ENCODE measurements at places on chromosomes 11 and 22.

- no peak for DNase-seq
Measured at GRCh38 chr11:77471558-77472193, 2.2 kb downstream of the PAK1 start.

DNA sequence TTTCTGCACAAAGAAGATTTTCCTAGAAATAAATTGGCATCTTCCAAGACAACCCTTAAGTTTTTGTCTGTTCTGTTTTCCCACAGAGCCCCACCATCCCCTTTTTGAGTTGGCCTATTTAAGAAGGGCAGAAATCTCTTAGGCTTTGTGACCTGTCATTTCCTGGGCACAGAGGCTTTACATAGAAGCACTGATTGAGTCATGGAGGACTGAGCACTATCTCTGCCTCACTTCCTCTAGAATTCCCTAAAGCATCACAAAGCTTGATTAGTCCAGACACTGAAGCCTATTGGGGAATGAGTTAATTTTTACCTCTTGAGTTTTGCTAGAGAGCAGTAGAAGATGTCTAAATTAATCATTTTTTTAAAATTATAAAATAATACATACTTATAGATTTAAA, 25.4 kb downstream of the TRIM44 start:
- no peak for DNase-seq

DNA sequence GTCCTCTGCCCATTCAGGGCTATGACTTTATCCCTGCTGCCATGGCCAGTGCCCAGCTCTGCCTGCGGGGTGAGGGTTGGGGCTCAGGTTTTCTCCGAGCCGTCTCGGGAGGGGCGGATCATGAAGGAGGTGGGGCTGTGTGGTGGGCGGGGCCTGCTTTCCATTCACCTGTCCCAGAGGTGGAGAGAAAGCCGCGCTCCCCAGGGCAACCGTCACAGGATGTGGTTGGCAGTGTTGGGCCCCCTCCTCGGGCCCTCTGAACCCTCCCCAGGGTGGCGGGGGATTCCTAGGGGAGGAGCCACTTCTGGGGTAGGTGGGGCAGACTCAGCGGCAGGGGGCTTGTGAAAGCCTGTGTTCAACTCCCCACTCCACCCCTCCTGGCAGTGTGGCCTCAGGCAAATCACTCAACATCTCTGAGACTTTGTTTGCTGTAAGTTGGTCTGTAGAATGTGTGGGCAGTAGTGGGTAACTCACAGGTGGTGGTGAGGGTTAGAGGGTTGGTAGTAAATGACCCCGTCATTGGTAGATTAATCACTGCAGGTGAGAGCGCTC, 50.3 kb downstream of the CD6 start:
- peak; percentile 40 for DNase-seq

GRCh38 chr22:47195484-47196165, 433.2 kb downstream of the TBC1D22A start:
- no peak for DNase-seq

GRCh38 chr22:20926243-20926642, 9.0 kb downstream of the CRKL start:
- DNase-seq: no peak

GRCh38 chr11:69654660-69655478, 13.9 kb downstream of the CCND1 start:
- DNase-seq: no peak

GRCh38 chr22:39177791-39178190, 25.3 kb upstream of the CBX7 start:
- DNase-seq: no peak

- DNase-seq: no peak
Measured at GRCh38 chr22:37500745-37501609, 14.8 kb upstream of the MFNG start.

DNA sequence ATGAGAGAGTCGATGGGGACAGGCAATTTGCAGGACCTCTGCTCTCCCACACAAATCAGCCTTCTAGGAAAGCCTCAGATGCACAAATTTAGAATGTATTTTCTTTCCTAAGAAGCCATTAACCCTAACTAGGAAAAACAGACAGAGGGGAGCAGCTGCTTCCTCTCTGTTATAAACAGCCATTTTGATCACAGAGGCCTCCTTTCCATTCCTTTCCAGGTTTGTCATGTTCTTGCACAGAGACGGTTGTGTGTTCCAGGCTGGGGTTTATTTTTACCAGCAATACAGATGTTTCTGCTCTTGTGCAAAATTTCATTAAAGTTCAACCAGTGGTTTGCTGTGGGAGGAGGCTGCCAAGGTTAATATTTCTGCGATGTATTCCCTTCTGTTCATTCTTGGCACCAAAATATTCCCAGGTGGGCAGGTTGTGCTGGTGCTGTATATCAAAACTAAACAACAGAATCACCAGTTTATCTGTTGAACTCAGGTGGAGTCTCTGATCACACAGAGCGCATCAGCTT, 90.2 kb downstream of the NAV2 start:
- DNase-seq: no peak

DNA sequence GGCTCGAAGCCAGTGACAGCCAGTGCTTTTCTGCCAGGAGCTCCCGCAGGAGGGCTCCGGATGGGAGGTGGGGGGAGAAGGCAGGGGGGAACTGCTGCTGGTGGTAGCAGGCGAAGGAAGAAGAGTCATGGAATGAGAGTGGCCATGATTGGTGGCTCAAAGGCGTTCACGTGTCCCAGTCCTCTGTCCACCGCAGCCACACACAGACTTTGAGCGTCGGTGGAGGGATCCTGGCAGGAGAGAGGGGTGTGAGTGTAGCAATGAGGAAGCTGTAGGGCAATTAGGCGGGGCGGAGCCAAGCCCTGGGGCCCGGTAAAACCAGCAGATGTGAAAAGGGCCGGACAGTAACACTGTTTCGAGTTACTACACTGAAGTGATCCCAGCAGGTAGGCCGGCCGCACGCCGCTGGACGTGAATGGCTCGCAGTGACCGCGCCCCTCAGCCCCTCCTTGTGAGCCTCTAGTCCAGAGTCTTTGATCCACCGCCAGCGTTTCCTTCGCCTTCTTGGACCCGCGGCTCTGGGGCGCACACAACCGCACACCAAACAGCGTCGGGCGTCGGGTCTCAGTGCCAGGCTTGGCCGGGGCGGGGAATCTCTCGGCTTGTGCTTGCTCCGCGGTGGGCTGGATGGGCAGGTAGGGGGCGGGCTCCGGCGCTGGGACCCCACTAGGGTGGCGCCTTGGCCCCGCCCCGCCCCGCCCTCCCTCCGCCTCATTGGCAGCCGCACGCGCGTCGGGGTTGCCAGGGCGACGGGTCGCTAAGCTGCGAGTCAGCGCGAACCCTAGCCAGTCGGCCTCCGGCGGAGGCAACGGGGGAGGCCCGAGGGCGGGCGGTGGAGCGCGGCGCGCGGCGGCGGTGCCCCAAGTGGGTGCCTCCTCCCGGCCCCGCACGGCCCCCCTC, at the start of gene LRRC10B:
Gene LRRC10B, plus strand, starts transcription at position 788 of the 900 bp plus-strand sequence. CDS start 250 bp downstream, outside the sequence.
- DNase-seq: no peak

- no peak for DNase-seq
Measured at GRCh38 chr11:112167145-112167544, at the start of gene TEX12. Gene TEX12, plus strand, starts transcription at chr11:112167372. Its CDS starts 1,897 bp downstream, at chr11:112169269.

DNA sequence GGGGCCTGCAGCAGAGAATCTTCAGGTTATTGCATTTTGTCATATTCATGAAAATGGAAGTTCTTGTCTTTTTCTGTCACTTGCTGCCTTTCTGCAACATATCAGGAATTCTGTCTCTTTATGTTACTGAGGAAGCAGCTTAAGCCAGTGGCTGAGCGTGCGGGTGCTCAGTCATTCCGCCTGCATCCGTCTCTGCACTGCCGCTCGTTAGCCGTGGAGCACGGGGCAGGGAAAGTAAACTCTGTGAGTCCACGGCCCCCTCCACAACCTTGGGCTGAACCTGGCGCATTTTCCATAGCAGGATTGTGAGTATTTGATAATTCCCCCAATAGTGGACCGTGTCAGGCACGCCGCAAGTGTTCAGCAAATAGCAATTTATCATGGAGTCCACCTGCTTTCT, 1007.7 kb downstream of the BRD1 start:
- DNase-seq: no peak

DNA sequence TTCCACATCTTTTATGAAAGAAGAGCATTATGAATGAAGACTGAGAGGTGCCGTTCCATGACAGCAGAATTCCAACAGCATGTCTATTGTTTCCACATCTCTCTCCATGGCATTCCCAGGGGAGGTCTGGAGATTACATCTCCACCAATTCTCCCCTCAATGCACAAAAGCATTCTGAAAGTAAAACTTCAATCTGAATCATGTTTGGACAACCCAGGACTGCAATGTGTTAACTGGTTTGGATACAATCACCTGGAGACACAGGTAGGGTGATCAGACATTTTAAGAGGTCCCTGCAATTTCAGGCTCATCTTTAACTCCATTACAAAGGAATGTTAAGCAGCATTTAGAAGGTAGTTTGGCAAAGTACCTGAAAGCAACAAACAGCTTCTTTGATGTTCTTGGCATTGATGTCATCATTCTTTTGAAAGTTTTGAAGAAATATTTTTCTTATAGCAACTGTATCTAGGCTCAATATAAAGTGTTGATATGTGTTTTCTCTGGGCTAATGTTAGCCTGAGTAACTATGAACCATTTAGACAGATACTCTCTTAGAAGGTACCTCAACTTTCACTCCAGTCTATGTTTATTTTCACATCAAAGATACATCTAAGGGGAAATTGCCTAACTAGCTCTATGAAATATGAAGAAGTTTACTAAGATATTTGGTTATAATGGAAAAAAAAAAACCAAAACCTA, 181.4 kb upstream of the MTMR2 start:
- no peak for DNase-seq

GRCh38 chr11:128926000-128926399, 16.7 kb downstream of the TP53AIP1 start:
- DNase-seq: no peak

GRCh38 chr11:122313581-122313980, 197.6 kb upstream of the BLID start:
- no peak for DNase-seq

DNA sequence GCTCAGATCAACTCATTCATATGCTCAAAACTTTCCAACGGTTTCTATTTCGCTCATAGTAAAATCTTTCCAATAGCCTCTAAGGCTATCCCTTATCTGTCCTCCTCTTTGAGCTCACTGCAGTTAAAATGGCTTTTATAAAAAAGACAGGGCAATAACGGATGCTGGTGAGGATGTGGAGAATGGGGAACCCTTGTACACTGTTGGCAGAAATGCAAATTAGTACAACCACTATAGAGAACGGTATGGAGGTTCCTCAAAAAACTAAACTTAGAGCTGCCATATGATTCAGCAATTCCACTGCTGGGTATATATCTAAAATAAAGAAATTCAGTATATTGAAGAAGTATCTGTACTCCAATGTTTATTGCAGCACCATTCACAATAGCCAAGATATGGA, 345.6 kb downstream of the DLG2 start:
- DNase-seq: no peak

DNA sequence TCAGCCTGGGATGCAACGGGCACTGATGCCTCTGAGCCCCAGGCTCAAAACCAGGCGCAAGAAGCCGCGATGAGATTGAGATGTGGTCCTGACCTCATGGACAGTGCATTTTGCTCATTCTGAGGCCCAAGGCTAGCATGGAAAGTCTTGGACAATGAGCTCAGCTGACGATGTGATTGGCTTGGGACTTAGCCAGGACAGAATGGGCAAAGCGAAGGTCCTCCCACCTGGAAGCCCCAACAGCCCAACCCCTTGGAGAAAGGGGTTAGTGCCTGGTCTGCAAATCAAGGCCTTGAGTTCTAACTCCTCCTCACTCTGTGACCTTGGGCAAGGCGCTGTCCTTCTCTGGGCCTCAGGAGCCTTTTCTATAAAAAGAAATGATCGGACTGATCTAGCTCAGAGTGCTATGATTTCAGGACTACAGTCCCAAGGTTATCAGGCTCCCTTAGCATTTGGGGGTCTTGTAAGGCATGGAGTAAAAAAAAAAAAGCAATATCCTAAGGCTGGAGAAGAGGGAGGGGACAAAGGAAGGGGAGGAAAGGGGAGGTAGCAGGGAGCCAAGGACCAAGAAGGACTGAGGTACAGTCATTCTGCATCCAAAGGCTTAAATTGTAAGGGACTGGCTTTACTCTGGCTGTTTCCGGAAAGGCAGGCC, 2.7 kb downstream of the SLC43A3 start:
- no peak for DNase-seq

DNA sequence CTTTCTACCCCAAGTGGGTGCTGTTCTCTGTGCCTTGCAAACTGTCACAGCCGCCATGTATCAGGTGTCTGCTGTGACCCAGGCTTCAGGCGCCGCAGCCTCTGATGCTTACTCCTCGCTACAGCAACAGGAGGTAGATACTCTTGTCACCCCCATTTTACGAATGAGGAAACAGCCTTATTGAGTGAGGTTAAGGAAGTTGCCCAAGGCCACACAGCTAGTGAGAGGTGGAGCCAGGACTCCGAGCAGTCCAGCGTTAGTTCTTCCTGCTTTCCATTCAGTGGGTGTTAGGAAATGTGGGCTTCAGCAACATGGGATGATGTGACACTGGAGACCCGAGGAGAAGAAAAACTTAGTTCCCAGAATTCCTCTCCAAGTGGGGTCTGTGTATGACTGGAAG, 14.3 kb downstream of the RNF215 start:
- no peak for DNase-seq
